ENCODE measurements at places on chromosomes 3 and 15. TPM values are rescaled to one million over a fixed set of nuclear protein-coding genes. Genes with fewer than 3 reads are reported as not detected.
A peak's percentile ranks its signal among the peaks of the same experiment; 100 is the strongest.

GRCh38 chr3:169384573-169384972 lies 278.9 kb downstream of the MECOM start:
- no peak for DNase-seq

GNB5 gene
- 38.1 TPM for total RNA-seq

GRCh38 chr3:143578810-143579435 lies 269.3 kb downstream of the SLC9A9 start:
- no peak for DNase-seq

AP3B2 gene
- total RNA-seq = 2.0 TPM

- peak; percentile 59 for DNase-seq
Observed at GRCh38 chr3:42805141-42805821, 991 bp upstream of the HIGD1A start.

DNA sequence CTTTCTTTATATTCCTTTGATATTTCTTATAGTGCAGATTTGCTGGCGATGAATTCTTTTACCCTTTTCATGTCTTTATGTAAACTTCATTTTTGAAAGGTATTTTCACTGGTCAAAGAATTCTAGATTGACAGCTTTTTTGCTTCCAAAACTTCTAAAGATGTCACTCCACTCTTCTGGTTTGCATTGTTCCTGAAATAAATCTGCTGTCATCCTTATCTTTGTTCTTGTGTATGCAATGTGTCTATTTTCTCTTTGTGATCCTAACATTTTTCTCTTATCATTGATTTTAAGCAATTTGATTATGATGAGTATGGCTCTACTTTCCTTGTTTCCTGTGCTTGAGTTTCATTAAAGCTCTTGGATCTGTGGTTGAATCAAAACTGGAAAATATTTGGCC lies 103.4 kb downstream of the GLDN start:
- no peak for DNase-seq

DNA sequence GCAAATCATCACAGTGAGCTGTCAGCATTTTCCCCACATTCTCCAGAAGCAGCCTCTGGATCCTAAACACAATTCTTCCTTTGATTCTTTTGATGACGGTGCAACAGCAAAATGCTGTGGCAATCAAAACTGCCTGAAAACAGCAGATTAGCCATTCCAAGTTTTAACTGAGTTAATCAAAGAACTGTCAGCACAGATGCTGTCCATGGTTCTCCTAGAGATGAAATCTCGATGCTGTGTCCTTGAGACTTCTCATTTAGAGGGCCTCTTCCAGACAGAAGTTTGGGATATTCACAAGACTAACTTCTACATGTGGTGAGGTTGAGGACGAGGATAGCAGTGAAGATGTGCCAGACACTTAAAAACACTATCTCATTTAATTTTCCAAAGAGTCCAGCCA lies 50.4 kb upstream of the GYG1 start:
- DNase-seq = no peak

- no peak for DNase-seq
Observed at GRCh38 chr3:194702545-194702944, 16.9 kb downstream of the FAM43A start.

Data from right cardiac atrium (tissue), 5 donors.